Left colon (tissue), 2 donors: ENCODE measurements at places on chromosomes 2 and 18. TPM values are rescaled to one million over a fixed set of nuclear protein-coding genes. Genes with fewer than 3 reads are reported as not detected.

DNA sequence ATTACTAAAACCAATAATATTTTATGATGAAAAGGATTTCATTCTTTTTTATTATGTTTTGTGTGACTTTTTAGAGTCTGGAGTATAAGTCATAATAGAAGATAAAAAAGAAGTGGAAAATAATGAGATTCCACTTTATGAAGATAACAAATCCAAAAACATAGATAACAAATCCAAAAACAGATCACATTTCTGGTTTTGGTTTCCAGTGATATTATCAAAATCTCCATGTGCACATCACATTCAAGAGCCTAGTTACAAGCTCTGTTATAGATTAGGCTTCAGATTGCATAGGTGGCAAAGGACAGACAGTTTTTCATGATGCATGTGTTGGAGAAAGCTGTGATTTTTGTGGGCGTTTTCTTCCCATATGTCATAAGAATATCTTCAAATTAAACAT, 648.2 kb downstream of the STK39 start:
- no peak for DNase-seq

DNA sequence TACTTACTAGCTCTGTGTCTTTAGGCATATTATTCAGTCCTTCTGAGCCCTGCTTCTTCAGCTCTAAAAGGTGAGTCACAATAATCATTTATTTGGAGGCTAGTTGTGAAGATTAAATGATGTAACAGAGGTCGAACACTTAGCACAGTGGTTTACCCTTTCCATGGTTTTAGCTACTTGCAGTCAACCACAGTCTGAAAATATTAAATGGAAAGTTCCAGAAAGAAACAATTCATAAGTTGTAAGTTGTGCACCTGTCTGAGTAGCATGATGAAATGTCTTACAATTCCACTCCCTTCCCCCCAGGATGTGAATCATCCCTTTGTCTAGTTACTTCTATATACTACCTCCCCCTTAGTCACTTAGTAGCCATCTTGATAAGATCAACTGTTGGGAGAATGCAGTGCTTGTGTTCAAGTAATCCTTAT, 217.6 kb upstream of the THUMPD2 start:
- no peak for DNase-seq

DNA sequence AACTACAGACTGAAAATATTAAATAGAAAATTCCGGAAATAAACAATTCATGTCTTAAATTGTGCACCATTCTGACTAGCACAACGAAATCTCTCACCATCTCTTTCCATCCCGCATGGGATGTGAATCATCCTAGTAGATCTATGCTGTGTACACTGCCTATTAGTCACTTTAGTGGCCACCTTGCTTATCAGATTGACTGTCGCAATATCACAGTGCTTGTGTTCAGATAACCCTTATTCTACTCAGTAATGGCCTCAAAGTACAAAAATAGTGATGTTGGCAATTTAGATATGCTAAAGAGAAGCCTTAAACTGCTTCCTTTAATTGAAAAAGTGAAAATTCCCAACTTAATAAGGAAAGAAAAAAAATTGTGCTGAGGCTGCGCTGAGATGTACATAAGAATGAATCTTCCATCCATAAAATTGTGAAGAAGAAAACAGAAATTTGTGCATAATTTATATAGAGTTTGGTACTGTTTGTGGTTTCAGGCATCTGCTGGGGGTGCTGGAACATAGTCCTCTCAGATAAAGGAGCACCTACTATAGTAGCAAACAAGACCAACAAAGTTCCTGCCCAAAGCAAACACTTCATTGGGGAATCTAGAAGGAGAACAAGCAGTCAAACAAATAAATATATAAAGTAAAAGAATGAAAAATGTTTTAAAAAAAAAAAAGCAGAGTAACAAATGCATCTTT, 12.0 kb downstream of the PSMD1 start:
- no peak for DNase-seq

DNA sequence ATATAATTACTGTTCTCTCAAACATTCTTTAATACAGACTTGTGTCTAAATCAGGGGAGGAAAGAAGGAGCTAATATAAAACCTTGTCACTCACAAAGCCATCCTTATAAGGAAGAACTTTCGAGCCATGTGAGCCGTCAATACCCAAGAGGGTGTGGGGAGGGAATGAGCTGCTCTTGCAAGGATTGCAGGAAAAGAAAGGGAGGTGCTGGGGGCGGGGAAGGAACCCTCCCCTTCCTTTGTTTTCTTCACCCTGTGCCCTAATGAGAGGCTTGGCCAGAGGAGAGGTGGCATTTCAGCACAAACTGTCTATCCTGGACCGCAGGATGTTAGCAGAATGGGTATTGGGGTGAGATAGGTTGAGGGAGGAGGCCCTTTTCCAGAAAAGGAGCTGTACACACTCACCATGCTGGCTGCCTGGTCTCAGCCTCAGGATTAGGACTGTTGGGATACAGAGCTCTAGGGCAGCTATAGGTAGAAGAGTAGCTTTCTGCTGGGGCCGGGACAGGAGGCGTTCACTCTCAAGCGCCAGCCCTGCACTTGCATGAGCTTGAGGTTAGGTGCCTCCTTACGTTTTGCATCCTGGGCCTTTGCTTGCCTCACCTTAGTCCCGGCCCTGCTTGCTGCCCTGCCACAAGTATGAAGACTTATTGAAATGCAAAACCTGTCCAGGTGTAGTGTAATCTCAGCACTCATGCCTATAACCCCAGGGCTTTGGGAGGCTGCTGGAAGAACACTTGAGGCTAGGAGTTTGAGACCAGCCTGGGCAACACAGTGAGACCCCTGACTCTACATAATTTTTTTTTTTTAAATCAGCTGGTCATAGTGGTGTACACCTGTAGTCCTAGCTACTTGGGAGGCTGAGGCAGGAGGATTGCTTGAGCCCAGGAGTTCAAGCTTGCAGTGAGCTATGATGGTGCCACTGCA, 190.5 kb downstream of the LOXHD1 start:
- DNase-seq = no peak

- DNase-seq = no peak
Measured at GRCh38 chr18:47968006-47968676, 37.7 kb upstream of the SMAD2 start.

- no peak for DNase-seq
Measured at GRCh38 chr2:10597956-10598355, 91.8 kb downstream of the NOL10 start.

Gene ACMSD
- total RNA-seq = not detected

Gene FNDC4
- 0.73 TPM for total RNA-seq

Gene UXS1
- 32.2 TPM for total RNA-seq

Gene FRZB
- total RNA-seq = 15.2 TPM

Gene OSBPL1A
- 50.7 TPM for total RNA-seq

Gene MAP2
- 1.6 TPM for total RNA-seq

Gene HOXD11
- 0.37 TPM for total RNA-seq
